ENCODE measurements at places on chromosomes 13 and 19.

DNA sequence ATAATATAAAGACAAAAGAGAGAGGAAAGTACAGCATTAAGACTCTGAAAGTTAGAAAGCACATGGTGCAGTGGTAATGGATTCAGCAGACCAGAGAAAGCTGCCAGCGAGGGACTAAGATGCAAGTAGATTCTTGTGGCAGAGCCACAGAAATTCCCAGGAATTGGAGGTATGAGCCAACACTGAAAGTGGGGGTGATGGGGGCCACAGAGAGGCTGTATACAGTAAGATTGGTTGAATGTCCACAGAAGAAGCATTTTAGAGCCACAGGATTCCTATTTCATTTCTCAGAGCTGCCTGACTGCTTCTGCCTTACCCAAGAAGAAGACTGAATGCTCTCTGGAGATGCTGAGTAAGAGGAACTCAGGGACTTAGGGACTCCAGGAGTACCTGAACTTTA lies 295.0 kb downstream of the LMO7 start:
- DNase-seq, result no peak

GRCh38 chr13:109355166-109355565 lies 431.2 kb downstream of the IRS2 start:
- DNase-seq, result no peak

DNA sequence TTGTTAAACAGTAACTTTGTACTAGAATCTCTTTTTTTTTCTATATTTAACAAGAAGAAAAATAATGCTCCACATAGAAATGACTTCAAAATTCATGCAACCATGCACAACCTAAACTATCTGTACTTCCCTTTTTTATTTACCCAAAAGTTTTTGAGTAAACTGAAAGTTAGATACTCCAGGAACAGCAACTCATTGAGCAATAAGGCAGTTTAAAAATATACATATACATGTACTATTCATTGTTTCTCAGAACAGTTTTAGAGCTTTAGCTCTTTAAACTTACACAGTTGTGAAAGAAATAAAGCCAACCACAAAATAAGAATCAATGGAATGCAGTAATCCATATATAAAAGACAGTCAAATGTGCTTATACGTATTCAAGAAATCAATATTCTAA lies 39.2 kb downstream of the MTMR6 start:
- peak; percentile 31 for DNase-seq

- peak; percentile 99 for DNase-seq
Observed at GRCh38 chr19:57583521-57584416, at the start of gene ZIK1. ZIK1 (plus strand) TSS chr19:57584145; CDS start chr19:57584357, 212 bp downstream.

GRCh38 chr13:26482451-26483197 lies 74.9 kb upstream of the WASF3 start:
- DNase-seq, result peak; percentile 79

- DNase-seq, result peak; percentile 35
Observed at GRCh38 chr19:39038098-39038497, 5.7 kb upstream of the FBXO27 start.

- peak; percentile 77 for DNase-seq
Observed at GRCh38 chr19:21603431-21604231, 98.2 kb downstream of the ZNF429 start.

- no peak for DNase-seq
Observed at GRCh38 chr19:30593975-30594745, 222.0 kb downstream of the ZNF536 start.

- DNase-seq, result peak; percentile 66
Observed at GRCh38 chr19:58218899-58219298, 9.8 kb upstream of the ZNF544 start.
